ENCODE measurements at places on chromosomes 5 and 9. TPM values are rescaled to one million over a fixed set of nuclear protein-coding genes. Genes with fewer than 3 reads are reported as not detected.

Gene FOXD4
- 3.4 TPM for total RNA-seq

Gene C9orf50
- 1.2 TPM for total RNA-seq

Gene ECSCR
- not detected for total RNA-seq

Gene TAS2R1
- 0.72 TPM for total RNA-seq

Gene TAF1L
- 4.3 TPM for total RNA-seq

Gene PCDHGB5
- total RNA-seq = 15.4 TPM

Gene OR13C2
- total RNA-seq = 16.4 TPM

Gene C6
- not detected for total RNA-seq

Gene PHYHD1
- total RNA-seq = 24.3 TPM

Gene ACTBL2
- total RNA-seq = 3.1 TPM

Gene CNTNAP3
- total RNA-seq = 20.0 TPM

Gene ADAMTSL2
- total RNA-seq = 1.2 TPM

Gene PHF24
- 1.9 TPM for total RNA-seq

Gene FYB1
- 14.9 TPM for total RNA-seq

Gene IFNA4
- 5.1 TPM for total RNA-seq

Gene SLC46A2
- 0.24 TPM for total RNA-seq

Gene ZNF608
- 22.6 TPM for total RNA-seq

Gene SLC45A2
- total RNA-seq = 1.2 TPM

Gene KCNV2
- 1.4 TPM for total RNA-seq

Gene FBP2
- total RNA-seq = not detected
